ENCODE measurements at places on chromosomes 7 and 10. TPM values are rescaled to one million over a fixed set of nuclear protein-coding genes. Genes with fewer than 3 reads are reported as not detected.

- DNase-seq, result no peak
Observed at GRCh38 chr10:9709849-9710248, 1307.8 kb upstream of the CELF2 start.

DNA sequence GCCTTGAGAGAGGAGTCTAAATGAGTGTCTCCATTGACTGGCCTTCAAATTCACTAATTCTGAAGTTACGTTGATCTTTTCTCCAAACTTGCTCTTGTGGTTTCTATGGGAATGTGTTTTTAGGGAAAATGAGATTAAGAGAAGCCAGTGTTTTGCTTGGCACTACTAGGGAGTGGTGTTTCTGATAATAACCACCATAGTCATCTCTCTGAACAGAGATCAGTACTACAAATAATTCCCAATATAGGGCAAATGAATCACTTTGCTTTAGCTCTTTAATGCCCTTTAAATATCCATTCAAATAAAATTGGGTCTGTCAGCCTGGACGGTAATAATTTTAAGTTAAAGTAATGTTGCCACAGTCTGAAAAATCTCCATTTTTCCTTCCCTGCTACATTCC lies 90.8 kb downstream of the NRF1 start:
- DNase-seq, result no peak

GRCh38 chr7:151140826-151141225 lies 26.7 kb downstream of the GBX1 start:
- no peak for DNase-seq

- DNase-seq, result no peak
Observed at GRCh38 chr7:69108097-69108496, 490.2 kb upstream of the AUTS2 start.

DNA sequence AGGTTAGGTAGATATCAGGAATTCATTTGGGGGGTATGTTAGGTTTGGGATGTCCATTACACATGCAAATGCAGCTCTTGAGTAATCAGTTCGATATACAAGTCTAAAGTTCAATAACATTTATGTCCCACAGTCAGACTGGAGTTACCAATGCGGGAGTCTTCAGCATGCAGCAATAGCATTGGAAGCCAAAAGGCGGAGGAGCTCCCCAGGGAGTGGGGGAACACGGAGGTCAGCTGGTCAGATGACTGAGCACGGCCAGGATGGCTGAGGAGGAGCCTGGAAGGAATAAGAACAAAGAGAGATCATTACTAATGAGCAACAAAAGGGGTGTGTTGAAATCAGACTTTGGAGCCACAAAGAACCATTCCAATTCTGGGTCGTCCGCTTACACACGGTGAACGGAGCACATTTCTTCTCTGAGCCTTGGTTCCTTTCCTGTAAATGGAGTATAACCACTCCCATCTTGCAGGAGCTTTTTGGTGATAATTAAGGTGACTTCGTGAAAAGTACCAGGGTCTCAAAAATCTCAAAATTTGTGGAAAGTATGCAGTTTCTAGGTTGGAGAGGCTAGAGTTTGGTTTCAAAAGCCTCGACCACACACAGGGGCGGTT lies 478 bp upstream of the ZNF22 start:
- peak; percentile 81 for DNase-seq

GRCh38 chr7:15327001-15327400 lies 234.8 kb downstream of the AGMO start:
- no peak for DNase-seq

- no peak for DNase-seq
Observed at GRCh38 chr10:60086421-60086820, 180.1 kb upstream of the CCDC6 start.

- no peak for DNase-seq
Observed at GRCh38 chr7:100472121-100472851, 6.7 kb downstream of the TSC22D4 start.

BEND7 gene
- 7.7 TPM for polyA plus RNA-seq

SEPTIN14 gene
- polyA plus RNA-seq, result not detected

FOXP2 gene
- 9.7 TPM for polyA plus RNA-seq

LOXL4 gene
- polyA plus RNA-seq, result 4.0 TPM

- DNase-seq, result peak; percentile 62
Observed at GRCh38 chr10:114520453-114520852, 116.2 kb upstream of the AFAP1L2 start.

GRCh38 chr10:59085711-59086502 lies 90.5 kb upstream of the PHYHIPL start:
- no peak for DNase-seq

DNA sequence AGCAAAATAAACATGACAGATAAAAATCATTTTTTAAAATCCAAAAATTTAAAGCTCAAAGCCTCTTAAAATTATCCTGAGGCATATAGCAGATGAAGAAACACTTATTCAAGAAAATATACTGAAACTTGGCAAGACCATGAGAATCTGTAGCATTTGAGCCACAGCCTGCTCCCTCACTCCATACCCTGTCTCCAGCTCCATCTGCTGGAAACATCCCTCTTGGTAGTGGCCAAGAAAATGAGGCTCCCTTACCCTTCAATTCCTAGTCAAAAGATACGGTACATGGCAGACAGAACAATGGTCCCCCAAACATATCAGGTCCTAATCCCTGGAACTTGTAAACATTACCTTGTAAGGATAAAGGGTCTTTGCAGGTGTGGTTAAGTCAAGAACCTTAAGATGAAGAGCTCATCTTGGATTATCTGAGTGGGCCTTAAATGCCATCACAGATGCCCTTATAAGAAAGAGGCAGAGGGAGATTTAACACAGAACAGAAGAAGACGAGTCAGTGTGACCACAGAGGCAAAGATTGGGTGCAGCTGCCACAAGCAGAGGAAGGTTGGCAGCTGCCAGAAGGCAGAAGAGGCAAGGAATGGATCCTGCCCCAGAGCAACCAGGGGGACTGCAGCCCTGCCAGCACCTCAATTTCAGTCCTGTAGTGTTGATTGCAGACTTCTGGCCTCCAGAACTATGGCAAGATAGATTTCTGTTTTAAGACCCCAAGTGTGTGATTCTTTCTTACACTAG lies 149.4 kb downstream of the ZNF248 start:
- no peak for DNase-seq

GIMAP8 gene
- polyA plus RNA-seq, result 6.3 TPM

EN2 gene
- not detected for polyA plus RNA-seq

PDZD7 gene
- 95.8 TPM for polyA plus RNA-seq

CFTR gene
- polyA plus RNA-seq, result 53.1 TPM

OR2A12 gene
- polyA plus RNA-seq, result 0.04 TPM

DNA sequence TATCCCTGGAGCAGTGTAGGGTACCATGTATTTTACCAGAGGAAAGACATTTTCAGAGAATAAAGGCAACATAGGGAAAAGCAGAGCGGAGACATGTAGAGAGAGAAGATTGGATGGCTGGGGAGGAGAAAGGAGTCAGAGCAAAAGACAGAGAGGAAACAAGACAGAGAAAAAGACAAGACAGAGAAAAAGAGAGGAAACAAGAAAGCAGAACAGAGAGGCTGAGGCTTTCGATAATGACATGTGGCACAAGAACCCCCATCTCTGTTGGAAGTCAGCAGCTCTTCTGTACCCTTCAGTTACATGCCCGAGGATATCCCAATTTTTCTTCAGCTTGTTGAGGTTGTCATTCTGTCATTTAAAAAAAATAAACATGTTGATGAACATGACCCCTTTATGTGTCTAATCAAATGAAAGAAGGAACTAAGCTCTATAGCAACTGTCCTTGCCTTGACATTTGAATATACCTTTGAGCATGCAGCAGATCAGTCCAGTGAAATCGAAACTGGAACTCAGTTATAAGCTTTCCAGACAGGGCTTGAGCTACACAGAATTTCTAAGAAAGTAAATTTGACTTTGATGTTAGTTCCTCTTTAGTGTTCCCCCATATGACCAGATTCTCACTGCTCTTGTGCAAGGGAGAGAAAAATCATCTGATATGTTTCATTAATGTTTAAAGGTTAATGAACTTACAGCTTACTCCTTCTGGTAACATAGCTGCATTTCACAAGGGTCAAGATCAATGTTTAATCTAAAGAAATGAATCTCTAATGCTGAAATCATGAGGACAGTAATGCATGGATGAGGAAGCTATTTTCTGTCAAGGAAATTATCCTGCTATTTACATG lies 75.1 kb upstream of the SP4 start:
- DNase-seq, result no peak

GRCh38 chr7:7934945-7935344 lies 33.7 kb upstream of the GLCCI1 start:
- DNase-seq, result no peak

DNA sequence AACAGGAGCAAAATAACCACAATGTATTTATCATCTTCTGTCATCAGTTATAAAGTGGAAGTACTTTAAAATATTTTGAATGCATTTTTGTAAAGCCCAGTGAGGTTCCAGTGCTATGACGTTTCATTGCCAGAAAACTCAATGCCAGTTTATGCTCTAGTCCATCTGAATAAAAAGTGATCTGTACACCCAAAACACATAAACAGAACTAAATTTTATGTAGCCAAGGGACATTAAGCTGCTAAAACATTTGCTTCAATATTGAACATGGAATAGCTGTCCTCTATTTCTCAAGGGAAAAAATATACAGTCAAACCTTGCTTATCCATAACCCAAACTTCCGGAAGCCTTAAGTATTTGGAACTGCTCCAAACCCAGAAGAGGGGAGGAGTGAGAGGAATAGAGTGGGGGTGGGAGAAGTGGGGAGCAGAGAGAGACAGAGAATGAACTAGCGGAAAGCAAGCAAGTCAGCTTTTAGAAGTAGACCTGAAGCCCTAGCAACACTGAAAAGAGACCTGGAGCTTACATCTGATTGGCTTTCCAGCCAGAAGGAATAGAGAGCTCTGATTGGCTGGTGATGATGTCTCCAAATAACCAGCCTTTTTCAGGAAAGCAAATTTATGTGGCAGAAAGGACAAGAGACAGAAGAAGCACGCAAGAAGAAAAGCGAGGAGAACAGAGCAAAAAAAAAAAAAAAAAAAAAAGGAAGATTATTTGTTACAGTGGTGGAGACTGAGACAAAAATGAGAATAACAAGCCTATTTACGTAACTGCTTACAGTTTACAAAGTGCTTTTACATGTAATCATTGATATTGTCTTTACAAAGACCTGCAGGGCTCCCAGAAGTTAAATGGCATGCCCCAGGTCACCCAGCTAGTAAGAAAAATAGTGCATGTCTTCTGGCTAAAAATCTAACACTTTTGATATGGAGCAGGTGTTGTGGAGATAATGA lies 196.0 kb downstream of the RNLS start:
- DNase-seq, result peak; percentile 83

DNA sequence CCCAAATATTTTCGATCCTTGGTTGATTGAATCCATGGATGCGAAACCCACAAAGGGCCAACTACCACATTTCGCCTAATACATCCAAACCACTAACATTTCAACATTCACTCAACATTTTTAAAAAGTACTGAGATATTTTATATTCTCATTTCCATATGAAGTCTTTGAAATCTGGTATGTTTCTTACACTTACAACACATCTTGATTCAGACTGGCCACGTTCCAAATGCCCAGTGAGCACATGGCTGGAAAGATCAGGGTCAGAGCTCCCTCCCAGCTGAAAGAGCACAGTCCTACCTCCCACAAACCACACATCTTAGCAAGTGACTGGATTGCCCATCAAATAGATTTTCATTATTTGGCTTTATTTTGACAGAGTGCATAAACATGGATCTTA lies 18.9 kb downstream of the NCAPG2 start:
- DNase-seq, result no peak

GRCh38 chr7:45659496-45660139 lies 85.5 kb downstream of the ADCY1 start:
- no peak for DNase-seq

- DNase-seq, result peak; percentile 32
Observed at GRCh38 chr10:120824881-120825309, 26.3 kb upstream of the WDR11 start.

DNA sequence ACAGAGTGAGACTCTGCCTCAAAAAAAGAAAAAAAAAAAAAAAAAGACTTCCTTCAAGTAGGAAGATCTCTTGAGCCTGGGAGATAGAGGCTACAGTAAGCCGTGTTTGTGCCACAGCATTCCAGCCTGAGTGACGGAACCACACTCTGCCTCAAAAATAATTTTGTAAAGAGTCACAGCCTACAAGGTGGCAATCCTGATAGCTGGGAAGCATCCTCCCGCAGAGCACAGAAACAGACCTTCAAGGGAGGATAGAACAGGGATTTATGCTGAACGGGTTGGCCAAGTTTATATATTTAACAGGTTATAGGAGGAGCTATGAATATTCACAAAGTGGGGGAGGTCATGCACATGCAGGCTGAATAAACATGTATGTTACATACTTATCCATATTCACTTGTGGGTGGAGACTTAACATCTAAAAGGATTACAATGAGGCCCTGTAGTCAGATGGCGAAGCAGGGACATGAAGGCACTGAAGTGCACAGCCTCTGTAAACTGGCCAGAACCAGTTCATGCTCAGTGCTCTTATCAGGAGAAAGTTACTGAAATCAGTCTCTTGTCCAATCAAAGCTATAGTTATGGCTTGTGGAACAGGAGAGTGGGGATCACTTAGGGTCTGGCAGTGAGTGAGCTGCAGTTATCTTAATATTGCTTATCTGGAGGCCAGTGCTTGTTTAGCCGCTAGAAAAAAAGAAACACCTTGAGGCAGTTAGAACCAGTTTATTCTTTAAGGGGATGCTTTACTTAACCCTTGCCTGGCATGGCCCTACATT lies 6.8 kb downstream of the LMBR1 start:
- no peak for DNase-seq

DNA sequence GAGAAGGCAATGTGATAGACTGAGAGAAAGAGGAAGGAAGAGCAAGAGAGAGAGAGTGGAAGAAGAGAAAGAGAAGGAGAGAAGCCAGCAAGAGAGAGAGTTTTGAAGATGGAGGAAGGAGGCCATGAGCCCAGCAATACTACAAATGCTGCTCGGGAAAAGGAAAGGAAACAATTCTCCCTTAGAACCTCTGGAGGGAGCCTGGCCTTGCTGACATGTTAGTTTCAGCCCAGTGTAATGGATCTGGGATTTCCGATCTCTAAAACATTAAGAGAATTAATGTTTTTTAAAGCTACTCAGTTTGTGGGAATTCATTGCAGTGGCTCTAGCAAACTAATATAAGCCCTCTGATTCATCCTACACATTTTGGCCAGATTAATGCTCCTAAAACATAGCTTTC lies 206.8 kb upstream of the MTPN start:
- no peak for DNase-seq

DNA sequence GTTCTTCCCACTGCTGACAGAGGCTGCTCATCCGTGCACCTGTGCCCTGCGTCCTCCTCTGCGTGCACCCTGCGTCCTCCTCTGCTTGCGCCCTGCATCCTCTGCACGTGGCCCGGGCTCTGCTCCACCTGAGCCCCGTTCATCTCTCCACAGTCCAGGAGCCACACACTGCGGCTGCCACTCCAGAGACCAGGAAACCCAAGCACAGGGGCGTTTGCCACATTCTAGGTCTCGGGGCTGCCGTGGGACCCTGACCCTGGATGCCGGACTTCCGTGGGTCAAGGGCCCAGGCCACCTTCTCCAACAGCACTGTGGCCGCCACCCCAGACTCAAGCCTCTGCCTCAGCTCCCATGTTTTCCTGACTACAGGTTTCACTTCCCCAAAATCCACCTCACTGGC lies 460.4 kb downstream of the PTPRN2 start:
- no peak for DNase-seq

GRCh38 chr10:127122831-127123230 lies 73.6 kb downstream of the INSYN2A start:
- DNase-seq, result no peak

KNDC1 gene
- polyA plus RNA-seq, result 18.8 TPM
